Endothelial cell of umbilical vein (primary cell): ENCODE measurements at places on chromosomes 7 and 10. TPM values are rescaled to one million over a fixed set of nuclear protein-coding genes. Genes with fewer than 3 reads are reported as not detected.
A peak's percentile ranks its signal among the peaks of the same experiment; 100 is the strongest.

GRCh38 chr10:62008946-62009345 lies 107.4 kb downstream of the ARID5B start:
- DNase-seq: no peak

DNA sequence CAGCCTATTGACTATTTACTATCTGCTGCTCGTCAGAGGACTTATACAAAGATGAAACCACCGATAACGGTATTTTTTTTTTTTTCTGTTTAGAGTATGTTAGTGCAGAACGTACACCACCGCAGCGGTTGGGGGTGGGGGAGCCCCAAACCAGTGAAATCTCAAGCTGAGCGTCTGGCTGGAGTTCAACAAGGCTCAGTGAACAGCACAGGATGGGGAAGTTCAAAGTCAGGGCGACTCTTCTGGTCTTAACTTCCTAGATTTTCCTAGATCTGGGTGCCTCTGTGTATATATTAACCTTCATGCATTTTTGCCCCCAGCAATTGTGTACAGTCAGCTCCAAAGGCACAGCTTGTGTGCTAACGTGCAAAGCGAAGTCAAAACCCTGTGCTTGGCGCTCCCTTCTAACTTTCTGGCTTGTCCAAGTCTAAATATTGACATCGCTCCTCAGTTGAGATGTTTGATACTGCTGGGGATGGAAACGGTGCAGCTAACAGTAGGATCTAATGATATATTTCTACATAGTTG lies 1.1 kb downstream of the RHOBTB1 start:
- DNase-seq: peak; percentile 59

- no peak for DNase-seq
These were observed 308.5 kb downstream of the EXOC4 start for GRCh38 chr7:133561396-133561795.

- peak; percentile 86 for DNase-seq
These were observed 64.9 kb downstream of the MCU start for GRCh38 chr10:72756674-72757385.

GRCh38 chr10:4527281-4527970 lies 298.6 kb upstream of the AKR1E2 start:
- no peak for DNase-seq

DNA sequence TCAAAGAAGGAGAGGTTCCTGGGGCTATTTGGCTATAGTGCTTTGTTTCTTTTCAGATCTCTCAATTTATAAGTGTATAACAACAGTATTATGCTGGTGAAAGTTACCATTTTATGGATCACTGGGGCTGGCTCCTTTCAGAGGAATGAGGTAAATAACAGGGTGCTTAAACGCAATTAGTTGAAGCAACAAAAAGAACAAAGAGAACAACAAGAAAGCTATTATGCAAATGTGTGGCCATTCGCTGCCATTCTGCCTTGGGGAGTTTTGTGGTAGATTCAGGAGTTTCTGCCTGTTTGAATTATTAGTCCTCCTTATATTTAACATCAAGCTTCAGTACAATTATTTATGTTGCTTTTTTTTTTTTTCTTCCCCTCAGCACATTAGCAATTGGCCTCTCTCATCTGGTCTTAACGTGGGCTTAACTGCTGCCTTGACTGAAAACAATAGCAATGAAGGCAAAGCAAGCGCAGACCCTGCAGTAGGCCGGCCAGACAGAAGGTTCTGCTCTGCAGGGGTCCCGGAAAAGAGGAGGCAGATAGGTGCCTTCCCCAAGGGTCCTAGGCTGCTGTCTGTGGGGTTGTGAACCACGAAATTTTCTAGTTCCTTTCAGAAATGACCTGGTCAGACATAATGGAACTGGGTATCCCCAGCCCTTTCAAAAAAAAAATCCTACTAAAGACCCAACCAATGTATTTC lies 339.9 kb upstream of the PODXL start:
- DNase-seq: peak; percentile 7

DNA sequence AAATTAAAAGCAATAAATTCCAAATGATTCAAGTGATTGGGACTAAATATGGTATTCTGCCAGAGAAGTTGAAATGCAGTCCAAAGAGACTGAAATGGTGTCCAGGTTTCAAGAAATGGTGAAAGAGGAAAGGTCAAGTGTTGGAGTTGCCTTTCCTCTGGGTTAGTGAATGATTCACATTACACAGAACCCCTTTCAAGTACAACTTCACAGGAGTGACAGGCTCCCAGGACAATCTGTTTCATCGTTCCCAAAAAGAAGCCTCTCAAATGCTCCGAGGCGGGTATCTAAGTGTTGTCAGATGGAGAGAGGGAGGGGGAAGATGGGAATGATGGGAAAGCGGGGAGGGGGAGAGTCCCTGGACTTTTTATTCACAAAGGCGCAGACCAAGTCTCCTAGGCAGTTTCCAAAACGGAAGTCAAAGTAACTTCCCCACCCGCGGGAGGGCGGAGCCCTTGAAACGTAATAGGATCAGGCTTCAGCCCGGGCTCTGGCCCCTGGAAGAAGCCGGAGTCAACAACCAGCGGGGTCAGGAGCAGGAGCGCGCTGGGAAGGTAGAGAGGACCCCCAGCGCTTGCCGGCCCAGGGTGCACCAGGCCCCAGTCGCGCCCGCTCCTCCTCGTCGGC lies 754 bp downstream of the SLC25A13 start:
- peak; percentile 89 for DNase-seq

DNA sequence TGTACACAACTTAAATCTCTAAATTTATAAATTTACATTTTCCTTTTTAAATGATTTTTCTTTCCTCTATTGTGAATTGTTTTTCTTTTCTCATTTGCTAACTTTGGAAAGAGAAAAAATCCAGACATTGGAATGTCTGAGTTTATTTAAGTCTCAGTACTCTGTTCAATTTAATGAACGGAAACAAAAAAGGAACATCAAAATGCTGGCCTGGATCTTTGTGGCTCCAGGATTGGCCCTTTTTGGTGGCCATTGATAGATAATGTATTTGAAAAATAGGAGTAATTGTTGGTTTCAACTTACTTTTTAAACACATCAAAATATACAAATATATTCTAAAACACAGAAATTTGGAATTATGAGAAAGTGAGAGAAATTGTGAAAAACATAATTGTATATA lies 336.0 kb downstream of the SUGCT start:
- DNase-seq: no peak

DNA sequence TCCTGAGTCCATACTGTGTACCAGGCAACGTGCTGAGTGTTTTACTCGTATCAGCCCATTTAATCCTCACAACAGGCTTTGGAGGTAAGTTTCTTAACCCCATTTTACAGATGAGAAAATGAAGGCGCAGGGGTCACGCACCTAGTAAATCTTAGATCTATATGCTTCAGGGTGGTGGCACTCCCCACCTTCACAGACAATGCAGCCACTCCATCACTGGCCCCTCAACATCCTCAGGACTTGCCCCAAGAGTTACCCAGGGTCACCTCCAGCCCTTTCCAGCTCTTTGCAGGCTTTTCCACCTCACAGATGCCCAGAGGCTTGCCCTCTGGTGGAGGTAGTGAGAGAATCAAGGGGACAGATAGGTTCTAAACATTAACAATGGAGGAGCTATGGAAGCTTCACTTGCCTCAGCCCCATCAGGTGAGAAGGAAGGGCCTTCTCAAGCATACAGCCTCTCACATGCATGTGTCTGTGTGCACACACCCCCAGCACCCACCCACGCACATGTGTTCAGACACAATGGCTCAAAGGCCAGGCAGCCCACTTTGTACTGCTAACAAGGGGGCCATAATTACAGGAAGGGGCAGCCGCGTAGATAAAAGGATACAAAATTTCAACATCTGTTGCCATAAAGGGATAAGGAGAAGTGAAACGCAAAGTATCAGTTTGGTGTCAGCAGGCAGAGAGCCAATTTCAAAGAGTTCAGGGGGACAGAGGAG lies 29.1 kb downstream of the DPCD start:
- DNase-seq: no peak

GRCh38 chr7:155094636-155095135 lies 24.6 kb downstream of the HTR5A start:
- DNase-seq: no peak

DNA sequence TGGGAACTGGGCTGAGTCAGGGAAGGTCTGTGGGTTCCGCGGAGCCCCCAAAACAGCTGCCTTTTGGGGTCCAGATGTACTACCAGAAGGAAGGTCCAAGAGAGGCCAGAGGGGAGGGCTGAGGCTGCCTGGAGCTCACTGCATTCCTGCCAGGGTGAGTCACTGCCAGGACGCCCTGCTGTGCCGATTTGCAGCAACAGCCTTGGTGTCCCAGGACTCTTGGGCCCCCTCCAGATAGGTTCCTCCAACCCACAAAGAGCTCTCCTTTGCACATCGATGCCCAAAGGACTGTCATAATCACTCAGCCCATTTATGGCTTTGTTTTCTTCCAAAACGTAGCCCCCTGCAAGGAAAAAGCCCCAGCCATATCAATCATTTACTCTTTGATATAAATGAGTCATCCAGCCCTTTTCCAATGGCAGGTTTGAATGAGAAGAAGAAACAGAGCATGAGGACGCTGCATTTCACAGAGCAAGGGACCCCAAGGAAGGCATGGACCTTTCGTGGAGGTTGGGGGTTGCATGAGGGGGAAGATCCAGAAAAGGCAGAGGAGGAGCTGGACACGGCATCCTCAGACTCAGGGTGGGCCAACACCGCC lies 32.2 kb upstream of the COL13A1 start:
- peak; percentile 60 for DNase-seq

DNA sequence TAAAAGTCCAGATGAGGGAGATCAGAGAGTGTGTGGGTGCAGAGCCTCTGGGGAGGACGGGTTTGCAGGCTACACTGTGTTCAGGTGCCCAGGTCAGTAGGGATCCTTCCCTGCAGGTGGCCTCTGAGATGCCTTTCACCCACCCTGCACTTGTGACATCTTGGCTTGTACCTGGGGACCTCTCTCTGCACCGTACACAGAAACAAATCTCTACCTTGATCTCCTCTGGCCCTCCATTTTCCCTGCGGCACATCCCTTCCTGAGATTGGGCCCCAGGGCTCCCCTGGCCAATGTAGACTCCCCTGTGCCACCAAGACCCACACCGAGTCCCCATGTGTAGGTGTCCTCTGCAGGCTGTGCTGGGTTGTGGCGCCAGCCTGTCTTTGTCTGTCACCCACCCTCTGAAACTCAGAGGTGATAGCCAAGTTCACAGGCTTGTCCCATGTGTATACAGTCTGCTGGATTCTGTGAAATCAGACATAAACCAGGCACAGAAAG lies 140.6 kb downstream of the PTPN20 start:
- DNase-seq: no peak

- DNase-seq: no peak
These were observed 812.2 kb downstream of the GRM8 start for GRCh38 chr7:126440542-126440941.

DNA sequence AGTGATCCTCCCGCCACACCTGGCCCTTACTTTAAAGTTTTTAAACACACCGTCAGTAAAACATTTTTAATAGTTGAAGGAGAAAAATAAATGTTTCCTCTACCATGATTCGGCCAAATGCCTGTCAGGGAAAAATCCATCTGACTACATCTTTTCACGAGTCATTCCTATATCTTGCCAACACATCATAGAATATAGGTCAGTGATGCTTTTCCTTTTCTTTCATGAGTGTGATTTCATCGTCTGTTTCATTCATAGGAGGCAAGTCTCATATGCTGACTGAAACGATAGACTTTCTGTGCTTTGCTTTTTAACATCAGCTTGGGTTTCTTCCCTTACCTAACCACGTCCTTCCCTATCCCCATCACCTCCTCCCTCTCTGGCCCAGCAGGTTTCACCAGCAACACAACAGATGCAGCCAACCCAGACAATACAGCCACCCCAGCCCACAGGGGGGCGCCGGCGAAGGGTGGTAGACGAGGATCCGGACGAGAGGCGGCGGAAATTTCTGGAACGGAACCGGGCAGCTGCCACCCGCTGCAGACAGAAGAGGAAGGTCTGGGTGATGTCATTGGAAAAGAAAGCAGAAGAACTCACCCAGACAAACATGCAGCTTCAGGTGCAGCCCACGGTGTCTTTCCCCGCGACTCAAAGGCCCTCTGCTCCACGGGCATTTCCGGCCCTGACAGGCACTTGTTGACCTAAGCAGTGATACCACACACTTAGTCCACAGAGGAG lies 149.2 kb downstream of the TRIL start:
- DNase-seq: no peak

GRCh38 chr7:106484562-106484961 lies 176.4 kb downstream of the CCDC71L start:
- DNase-seq: no peak

GRCh38 chr10:82210331-82210730 lies 335.3 kb downstream of the NRG3 start:
- DNase-seq: no peak

DNA sequence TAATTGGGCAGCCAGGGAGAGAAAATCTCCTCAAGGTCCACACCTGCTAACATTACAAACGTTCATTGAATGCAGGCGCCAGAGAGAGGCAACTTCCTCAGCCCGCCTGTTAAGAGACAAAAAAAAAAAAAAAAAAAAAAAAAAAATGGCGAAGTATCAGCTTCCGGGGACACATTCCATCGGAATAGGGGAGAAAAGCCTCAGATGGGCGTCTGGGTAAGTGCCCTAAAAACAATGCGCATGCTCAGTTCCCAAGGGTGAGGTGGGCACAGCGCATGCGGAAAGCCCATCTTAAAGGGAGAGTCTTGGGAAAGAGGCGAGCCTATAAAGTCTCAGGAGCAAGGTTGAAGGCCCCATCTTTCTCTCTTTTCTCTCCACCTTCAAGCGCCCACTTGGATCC lies 1139.7 kb upstream of the CELF2 start:
- DNase-seq: no peak

- peak; percentile 72 for DNase-seq
These were observed 59.1 kb downstream of the ZNF365 start for GRCh38 chr10:62433181-62433692.

- DNase-seq: no peak
These were observed 30.4 kb upstream of the OTUD1 start for GRCh38 chr10:23408330-23408976.

GRCh38 chr10:77173615-77174461 lies 463.8 kb downstream of the KCNMA1 start:
- DNase-seq: peak; percentile 75

GRCh38 chr7:131546583-131547141 lies 9.8 kb downstream of the PODXL start:
- DNase-seq: peak; percentile 57

MINDY3 gene
- 20.2 and 21.2 TPM in 2 replicates for total RNA-seq

CYP26C1 gene
- total RNA-seq: 2.0 and 3.0 TPM in 2 replicates

EFCAB10 gene
- total RNA-seq: not detected in 2 replicates

GFRA1 gene
- 0.88 and 0.95 TPM in 2 replicates for total RNA-seq

CDK14 gene
- total RNA-seq: 34.2 and 41.5 TPM in 2 replicates

MMP21 gene
- total RNA-seq: not detected in 2 replicates

SPDYE9 gene
- total RNA-seq: not detected in 2 replicates
